ENCODE measurements at places on chromosomes 7 and 10.

- no peak for DNase-seq
Measured at GRCh38 chr7:112346381-112347060, 103.7 kb upstream of the IFRD1 start.

- DNase-seq: peak; percentile 35
Measured at GRCh38 chr10:86087716-86088115, 278.9 kb downstream of the GRID1 start.

GRCh38 chr10:86876748-86877147 is 80.7 kb downstream of the MMRN2 start:
- no peak for DNase-seq

- no peak for DNase-seq
Measured at GRCh38 chr10:51291961-51292360, 217.7 kb downstream of the PRKG1 start.

- no peak for DNase-seq
Measured at GRCh38 chr7:79340212-79340611, 113.3 kb downstream of the MAGI2 start.

- no peak for DNase-seq
Measured at GRCh38 chr10:88157981-88158465, 294.6 kb downstream of the PTEN start.

- DNase-seq: no peak
Measured at GRCh38 chr7:36175886-36176285, 22.8 kb downstream of the EEPD1 start.

- no peak for DNase-seq
Measured at GRCh38 chr10:84353052-84353803, 24.8 kb downstream of the CCSER2 start.

- DNase-seq: no peak
Measured at GRCh38 chr7:50595491-50596102, 30.4 kb upstream of the DDC start.

DNA sequence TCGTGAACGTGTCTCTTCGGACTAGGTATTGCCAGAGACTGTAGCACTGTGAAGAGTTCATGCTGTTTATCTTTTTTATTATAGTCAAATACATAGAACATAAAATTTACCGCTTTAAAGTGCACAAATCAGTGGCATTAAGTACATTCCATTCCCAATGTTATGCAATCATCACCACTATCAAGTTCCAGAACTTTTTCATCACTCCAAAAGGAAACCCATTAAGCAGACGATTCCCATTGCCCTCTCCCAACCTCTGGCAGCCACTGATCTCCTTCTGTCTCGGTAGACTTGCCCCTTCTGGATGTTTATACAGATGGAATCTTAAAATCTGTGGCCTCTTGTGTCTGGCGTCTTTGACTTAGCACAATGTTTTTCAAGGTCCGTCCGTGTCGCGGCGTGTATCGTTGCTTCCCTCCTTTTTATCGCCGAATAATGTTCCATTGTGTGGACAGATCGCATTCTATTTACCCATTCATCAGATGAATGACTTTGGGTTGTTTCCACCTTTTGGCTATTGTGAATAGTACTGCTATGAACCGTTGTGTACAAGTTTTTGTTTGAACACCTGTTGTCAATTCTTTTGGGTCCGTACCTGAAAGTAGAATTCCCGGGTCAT is 2.7 kb downstream of the PROSER2 start:
- DNase-seq: no peak

- no peak for DNase-seq
Measured at GRCh38 chr10:7102084-7102483, 308.8 kb downstream of the SFMBT2 start.

DNA sequence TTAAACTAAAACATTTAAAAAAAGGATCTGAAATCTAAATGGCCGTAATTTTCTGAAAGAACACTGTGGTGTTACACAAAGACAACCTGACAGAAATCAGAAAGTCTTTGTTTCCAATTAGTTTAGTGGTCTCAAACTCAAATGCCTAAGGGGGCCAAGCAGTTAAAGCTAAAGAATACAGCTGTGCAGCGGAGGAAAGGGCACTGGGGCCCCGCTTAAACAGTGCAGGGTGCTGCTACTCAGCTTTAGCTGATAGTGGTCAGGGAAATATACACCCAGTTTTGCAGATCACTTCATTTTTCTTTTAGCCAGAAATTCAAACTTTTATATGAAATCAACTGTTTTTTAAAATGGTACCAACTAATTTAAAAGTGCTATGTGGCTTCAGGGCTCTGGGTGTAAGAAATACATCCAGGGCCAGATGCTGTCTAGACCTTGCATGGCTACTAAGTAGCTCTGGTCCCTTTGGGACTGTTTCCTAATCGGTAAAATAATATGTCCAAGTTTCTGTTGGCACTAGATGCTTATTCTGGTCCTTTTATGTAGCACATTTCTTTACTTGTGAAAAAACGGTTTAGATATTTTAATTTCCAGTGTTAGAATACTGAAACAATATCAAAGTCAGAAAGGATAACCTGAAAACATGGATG is 161.8 kb upstream of the LAMB4 start:
- DNase-seq: no peak

- DNase-seq: peak; percentile 10
Measured at GRCh38 chr7:119037941-119038340, 813.4 kb downstream of the ANKRD7 start.

DNA sequence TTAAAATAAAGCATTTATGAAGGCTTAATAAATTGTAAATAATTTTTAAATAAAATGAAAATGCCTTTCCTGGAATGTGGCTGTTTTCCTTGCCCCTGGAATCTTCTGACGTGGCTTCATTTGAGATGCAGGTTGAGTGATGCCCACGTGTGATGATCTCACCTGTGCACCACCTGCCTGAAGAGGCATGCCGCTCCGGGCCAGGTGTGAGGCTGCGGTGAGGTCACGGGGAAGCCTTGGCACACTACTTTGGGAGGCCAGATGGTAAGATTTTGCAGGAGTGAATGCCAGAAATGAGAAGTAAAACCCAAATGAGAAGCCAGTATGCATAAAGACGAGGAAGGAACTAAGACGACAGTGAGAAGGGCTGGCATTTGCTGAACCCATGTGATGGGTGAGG is 36.2 kb downstream of the GOT1 start:
- DNase-seq: no peak

DNA sequence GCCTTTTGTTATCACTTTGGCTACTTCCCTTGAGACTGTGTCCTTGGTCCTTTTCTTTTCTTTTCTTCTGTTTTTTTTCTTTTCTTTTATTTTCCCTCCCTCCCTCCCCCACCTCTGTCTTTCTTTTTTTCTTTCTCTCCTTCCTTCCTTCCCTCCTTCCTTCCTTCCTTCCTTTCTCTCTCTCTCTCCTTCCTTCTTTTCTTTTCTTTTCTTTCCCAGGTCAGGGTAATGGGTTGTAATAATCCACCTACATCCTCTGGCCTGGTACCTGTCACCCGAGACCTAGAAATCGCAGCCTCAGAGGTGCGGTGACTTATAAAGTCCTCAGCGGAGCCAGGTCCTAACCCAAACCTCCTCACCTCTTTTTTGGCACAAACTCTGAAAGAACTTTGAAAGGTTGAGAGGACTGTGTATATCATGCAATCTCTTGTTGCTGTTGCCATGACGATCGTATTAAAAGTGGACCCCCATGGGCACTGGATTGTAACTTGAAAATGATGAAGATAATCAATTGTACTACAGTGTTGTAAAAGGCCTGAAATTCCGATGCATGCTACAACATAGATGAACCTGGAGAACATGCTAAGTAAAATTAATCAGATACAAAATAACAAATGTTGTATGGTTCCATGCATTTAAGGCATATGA is 140.7 kb upstream of the AGK start:
- no peak for DNase-seq

DNA sequence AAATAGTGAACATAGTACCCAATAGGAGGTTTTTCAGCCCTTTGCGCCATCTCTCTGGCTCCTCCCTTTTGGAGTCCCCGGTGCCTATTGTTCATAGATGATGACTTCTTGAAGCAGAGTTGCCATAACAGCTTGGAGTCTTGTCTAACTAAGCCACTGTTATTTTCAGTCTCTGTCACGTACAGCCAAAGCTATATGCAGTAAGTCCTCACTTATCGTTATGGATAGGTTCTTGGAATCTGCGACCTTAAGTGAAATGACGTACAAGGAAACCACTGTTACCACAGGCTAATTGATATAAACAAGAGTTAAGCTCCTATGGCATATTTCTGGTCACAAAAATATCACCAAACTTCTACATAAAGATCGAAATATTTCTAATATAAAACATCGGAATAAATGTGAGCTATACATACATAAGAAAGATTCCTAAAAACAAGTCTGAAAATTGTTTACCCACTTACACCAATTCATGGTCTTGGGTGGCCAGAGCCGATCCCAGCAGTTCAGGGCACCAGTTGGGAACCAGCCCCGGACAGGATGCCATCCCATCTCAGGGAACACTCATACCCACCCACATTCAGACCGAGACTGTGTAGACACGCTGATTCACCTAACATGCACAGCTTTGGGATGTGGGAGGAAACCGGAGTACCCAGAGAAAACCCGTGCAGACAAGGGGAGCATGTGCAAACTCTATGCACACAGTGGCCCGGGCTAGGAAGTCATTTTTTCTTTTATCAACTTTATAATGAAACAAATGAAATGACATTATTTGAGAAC is 76.0 kb upstream of the PRPS1L1 start:
- no peak for DNase-seq

GRCh38 chr7:135782377-135782776 is 33.8 kb upstream of the FAM180A start:
- DNase-seq: no peak

DNA sequence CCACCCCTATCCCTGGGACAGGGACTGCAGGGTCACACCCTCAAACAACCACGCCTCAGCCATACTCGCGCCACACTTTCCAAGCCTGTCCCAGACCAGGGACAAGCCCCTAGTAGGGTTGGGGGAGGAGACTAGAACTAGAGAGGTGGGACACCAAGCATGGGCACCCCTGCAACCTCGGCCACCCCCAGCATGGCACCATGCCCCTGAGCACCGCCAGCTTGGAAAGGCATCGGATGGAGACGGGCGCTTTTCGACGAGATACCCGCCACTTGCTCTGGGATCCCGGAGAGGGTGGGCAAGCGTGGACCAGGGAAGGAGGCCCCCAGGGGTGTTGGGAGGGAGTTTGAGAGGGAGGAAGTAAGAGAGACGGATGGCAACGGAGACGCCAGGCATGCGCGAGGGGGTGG is 13.1 kb upstream of the KMT2E start:
- no peak for DNase-seq

- no peak for DNase-seq
Measured at GRCh38 chr7:20158684-20159083, 58.5 kb downstream of the MACC1 start.

DNA sequence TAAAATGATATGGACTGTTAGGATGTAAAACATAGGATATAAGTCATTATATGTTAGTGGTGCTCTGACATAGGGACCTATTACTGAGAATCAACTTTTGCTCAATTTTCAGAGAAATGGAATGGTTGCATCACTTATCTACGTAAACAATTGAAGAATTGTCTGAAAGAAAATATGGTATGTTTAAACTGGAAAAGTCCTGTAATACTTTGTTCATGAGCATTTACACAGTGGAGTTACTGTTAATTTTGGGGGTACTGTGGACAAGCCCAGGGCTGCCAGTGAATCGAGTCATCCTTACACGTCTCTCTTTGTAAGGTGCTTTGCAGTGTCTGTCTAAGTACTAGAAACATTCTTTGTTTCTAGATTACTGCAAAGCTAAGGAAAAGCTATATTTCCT is 152.0 kb downstream of the ZNF22 start:
- no peak for DNase-seq

- DNase-seq: no peak
Measured at GRCh38 chr10:27433976-27434375, 70.1 kb upstream of the RAB18 start.

DNA sequence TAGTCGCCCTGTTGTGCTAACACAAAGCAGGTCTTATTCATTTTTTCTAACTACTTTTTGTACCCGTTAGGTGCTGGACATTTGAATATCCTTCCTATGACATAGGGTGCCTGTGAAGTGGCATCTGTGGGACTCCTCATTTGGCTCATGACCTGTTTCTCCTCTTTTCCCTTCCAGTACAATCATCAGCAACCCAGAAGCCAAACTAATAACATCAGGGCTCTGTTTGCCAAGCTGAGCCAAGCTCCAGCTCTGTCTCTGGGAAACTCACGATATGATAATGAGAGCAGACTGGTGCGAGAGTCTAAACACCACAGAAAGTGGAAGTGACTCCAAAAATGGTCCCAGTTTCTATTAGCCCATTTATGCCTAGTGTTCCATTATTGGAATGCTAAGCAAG is 92.0 kb downstream of the SVIL start:
- DNase-seq: no peak

GRCh38 chr7:3955751-3956696 is 655.0 kb downstream of the SDK1 start:
- DNase-seq: no peak

GRCh38 chr7:129796186-129796775 is 156.5 kb downstream of the UBE2H start:
- DNase-seq: no peak

DNA sequence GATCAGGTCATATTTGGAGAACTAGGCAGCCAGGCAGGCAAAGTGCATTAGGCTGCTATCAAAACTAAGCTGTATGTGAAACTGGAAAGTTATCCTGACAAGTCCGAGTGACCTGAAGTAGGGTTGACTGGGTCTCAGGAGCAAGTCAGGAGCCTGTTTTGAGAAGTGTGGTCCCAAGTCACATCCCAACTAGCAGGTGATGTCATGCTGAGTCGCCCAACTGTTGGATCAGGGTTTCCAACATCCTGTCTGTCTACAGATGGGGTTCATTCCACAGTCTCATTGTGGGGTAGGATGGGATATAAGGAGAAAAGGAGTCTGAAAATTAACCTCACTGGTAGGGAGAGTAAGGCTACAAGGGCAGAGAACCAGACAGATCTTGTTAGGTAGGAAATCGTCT is 27.0 kb downstream of the SLC26A4 start:
- no peak for DNase-seq

DNA sequence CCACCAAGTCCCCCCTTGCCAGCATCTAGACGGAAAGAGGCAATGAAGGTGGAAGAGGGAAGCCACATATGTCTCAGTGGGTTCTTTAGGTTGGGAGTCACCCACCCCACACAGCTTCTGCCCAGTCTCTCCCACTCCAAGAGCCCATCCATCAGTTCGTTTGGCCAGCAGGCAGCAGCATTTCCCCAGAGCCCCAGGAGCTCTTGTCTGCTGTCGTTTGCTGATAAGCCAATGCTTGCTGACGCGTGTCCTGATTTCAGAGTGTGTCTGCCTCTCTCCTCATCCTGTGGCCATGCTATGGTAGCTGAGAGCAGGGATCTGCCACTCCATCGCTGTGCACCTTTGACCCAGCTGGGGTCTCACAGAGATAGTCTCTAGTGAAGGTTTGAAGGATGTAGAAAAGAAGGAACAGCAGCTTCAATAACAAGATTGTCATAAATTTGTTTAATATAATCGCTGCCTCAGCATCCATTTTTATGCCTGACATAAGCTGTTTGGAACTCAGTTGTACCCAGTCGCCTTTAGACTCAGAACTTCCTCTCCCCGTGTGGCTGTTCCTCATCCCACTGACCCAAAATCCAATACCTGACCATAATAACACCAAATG is 39.4 kb upstream of the GDF10 start:
- no peak for DNase-seq

- no peak for DNase-seq
Measured at GRCh38 chr7:75843613-75844116, 30.1 kb upstream of the CCL24 start.

Data from spinal cord (tissue), 10 donors.